NCI-H748 treated with DMSO at 0.1 percent for 48 hours (cell line): ENCODE measurements at places on chromosomes 2 and 18.

DNA sequence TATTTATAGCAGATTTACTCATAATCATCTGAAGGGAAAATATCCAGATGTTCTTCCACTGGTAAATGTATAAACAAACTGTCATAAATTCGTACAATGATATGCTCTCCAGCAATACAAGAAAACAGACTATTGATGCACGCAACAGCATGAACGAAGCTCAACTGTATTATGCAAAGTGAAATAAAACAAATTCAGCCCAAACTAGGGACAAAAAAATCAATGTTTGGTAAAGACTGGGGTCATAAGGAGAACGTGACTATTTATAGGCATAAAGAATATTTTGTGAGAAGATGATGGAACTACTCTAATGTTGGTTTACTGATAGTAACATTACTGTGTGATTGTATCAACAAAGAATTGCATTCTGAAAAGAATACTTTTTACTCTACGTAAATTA lies 1276.7 kb upstream of the DDX18 start:
- DNase-seq, result no peak

GRCh38 chr2:102082571-102083392 lies 59.8 kb upstream of the IL1R1 start:
- DNase-seq, result no peak

DNA sequence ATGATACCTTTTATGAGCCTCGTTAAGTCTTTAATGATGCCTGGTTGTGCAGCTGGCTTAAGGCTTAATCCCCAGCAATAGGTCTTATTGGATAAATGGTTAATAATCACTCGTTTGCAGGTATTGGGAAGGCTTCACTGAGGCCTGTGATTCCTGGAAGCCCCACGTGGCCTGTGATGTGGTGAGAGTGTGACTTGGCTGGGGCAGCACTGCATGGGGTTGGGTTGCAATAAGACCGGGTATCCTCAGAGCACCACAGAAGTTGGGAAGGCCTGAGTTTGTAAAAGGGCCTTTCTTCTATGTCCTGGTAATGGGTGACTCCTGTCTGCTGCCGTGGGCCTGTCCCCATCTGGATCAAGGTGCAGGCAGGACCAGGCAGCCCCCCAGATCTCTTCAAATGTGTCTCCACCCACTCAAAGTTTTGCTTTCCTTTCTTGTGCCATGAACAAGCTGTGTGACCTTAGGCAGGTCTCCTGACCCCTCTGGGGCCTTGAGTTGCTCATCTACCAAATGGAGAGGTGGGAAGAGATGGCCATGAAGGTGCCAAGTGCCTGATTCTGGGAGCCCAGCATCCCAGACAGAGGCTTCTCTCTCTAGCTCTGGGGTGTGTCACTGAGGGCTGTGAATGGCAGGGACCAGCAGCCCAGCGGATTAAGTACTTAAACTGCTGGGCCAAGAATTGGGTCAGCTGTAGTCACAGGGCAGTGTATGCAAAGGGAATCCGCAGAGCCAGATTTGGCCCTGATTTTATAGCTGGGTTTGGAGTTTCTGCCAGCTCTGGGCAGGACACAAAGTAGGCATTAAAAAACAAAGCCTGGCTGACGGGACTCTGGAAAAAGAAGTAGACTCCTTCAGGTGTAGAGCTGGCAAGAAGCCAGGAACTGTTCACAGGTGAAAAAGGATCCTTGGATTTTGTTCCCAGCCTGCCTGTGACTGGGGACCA lies 24.4 kb downstream of the LBH start:
- DNase-seq, result no peak

- no peak for DNase-seq
Measured at GRCh38 chr2:231386446-231386845, 9.1 kb upstream of the B3GNT7 start.

DNA sequence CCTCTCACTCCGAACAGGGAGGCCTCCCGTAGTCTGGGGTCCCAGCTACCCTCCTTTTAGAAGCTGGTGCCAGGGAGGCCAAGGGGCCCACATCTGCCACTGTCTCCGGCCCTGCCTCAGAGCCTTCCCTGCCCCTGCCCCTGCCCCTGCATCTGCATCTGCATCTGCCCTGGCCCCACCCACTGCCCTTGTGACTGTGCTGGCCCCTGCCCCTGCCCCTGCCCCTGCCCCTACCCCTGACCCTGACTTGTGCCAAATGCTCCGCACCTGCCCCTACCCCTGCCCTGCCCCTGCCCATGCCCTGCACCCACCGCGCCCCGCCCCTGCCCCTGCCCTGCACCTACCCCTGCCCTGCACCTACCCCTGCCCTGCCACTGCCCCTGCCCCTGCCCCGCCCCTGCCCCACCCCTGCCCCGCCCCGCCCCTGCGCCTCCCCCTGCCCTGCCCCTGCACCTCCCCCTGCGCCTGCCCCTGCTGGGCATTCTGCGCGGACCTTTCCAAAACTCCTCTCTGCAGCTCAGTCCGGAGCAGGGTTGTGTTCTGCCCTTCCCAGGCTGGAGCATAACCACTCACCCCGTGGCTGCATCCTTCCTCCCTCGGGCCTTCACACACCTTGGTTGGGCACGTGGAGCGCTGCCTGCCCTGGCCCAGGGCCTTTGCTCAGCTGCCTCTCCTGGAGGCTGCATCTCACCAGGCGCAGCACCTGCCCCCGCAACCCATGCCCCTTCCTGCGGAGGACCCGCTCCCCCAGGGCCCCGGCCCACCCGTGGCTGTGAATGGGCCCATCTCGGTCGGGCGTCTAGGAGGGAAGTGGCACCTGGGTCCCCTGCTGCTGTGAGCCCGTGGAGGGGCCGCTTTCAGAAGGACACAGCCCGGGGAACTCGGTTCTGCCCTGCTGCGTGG lies 5.4 kb downstream of the SNTG2 start:
- DNase-seq, result no peak

DNA sequence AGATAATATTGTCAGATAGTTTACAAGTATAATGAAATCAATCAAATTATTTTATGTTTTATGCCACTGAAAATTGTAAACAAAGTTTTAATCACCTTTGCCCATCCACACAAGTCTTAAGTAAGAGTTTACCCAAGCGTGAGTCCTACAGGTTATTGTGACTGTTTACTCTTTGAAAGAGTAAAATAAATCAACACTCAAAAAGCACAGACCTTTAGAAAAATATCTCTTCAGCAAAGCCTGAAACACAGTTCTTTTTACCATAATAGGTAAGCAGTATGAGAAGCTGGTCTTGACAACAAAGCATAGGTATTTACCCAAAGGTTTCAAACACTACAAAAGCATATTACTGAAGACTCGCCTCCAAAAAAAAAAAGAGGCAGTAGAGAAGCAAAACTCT lies 3.7 kb downstream of the ROCK2 start:
- no peak for DNase-seq

GRCh38 chr2:148244593-148245292 lies 223.9 kb downstream of the MBD5 start:
- DNase-seq, result no peak

DNA sequence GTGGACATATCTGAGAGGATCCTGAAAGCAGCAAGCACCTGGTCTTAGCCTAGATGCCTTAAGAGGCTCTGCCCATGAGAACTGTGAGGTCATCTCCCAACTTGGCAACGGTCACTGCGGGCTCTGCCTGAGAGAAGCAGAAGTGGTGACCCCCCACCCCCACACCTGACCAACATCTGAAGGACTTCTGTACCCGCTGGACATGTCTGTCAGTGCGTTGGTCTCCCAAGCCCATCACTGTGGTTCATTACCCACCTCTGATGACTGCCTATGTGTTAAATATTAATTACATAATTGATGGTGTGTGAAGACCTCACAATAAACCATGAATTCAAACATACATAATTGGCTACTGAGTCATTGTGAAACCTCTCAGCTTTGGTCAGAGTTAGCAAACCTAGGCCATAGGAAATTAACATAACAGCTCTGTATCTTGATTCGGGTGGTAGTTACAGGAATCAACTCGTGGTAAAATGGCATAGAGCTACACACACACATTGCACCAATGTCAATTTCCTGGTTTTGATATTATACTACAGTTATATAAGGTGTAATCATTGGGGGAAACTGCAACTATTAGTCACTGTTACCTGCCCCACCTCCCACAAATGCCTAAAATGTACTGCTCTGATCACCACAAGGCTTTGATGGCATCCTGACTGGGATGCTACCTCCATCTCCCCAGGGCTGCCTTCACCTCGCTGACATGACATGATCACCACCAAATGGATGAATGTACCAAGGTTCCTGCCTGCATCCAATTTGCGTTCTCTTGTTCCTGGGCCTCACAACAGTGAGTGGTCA lies 4.3 kb upstream of the GALNT1 start:
- DNase-seq, result no peak
